Activated naive CD8-positive, alpha-beta T cell treated with anti-CD3 and anti-CD28 coated beads, Interleukin-2, amount 10 ng/mL, durations not matched to agents 7 days and 5 days (primary cell): ENCODE measurements at places on chromosomes 2 and 18. TPM values are rescaled to one million over a fixed set of nuclear protein-coding genes. Genes with fewer than 3 reads are reported as not detected.

DNA sequence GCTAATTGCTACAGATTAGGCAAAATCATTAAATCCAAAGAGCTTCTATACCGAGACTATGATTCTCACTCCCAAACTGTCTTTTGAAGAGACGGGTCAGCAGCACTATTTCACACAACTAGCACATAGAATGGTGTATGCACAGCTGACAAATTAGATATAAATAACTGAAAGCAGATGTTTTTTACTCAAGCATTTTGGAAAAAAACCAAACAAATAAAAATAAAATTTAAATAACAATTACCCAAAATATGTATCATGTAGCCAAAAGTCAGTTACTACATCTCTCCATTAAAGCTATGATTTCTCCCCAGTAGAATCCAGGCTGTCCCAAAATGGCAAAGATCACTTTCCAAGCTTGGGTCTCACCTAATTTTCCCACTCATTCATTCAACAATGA is 107.9 kb downstream of the TMEM163 start:
- DNase-seq, result no peak
- no peaks in the 10 kb centered on the region for H3K4me1 ChIP-seq
- no peak overlapping the region for H3K4me3 ChIP-seq
- H3K27me3 ChIP-seq, result no peaks in the 10 kb centered on the region
- no peaks in the 10 kb centered on the region for H3K36me3 ChIP-seq

DNA sequence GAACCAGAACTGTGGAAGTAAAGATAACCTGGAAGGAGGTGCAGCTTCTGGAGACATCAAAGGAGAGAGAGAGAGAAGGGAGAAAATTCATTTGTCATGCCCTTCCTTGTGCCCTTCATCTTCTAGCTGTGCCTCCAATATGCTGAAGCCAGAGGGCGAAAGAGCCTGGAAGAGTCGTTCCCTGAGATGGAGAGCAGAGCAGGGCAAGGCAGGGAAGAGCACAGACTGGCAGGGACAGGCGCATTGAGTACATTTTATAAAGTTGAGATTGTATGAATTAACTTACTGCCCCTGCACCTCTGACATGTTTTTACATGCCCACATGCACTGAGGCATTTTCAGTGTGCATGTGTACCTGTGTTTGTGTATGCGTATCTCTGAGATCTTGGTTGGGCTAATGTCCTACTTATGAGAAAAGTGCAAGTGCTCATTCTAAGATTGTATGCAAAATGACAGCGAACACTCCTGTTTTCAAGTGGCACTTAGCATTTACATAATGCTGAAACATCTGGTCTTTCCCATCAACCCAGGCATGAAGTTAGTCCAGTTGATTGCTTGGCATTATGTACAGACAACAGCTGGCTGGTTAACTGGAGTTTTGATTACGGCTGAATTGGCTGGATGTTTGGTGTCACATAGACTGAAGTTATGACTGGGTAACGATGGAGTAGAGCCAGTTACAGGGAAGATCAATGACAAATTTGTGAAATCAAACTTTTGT is 23.7 kb upstream of the MMADHC start:
- no peak for DNase-seq
- no peaks in the 10 kb centered on the region for H3K4me1 ChIP-seq
- H3K27ac ChIP-seq, result no peak overlapping the region
- no peak overlapping the region for H3K4me3 ChIP-seq

- H3K27me3 ChIP-seq, result no peaks in the 10 kb centered on the region
- H3K4me3 ChIP-seq, result no peak overlapping the region
- no peaks in the 10 kb centered on the region for H3K4me1 ChIP-seq
- H3K27ac ChIP-seq, result no peak overlapping the region
- H3K36me3 ChIP-seq, result no peaks in the 10 kb centered on the region
Measured at GRCh38 chr2:123816203-123816602, 208.9 kb upstream of the CNTNAP5 start.

DNA sequence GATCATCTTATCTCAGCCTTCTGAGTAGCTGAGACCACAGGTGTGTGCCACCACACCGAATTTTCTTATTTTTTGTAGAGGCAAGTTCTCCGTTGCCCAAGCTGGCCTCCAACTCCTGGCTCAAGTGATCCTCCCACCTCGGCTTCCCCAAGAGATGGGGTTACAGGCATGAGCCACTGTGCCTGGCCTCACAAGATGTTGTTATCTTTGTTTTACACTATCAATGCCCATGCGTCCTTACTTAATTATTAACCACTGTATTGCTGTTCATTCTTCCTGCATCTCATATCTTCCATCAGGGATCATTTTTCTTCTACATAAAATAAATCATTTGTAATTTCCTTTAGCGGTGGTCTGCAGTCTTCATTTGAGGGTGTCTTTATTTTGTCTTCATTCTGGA is 181.9 kb downstream of the TGIF1 start:
- DNase-seq, result no peak
- no peaks in the 10 kb centered on the region for H3K27me3 ChIP-seq
- peaks cover 1% of the 10 kb centered on the region for H3K4me1 ChIP-seq
- H3K27ac ChIP-seq, result no peak overlapping the region
- H3K36me3 ChIP-seq, result no peaks in the 10 kb centered on the region

DNA sequence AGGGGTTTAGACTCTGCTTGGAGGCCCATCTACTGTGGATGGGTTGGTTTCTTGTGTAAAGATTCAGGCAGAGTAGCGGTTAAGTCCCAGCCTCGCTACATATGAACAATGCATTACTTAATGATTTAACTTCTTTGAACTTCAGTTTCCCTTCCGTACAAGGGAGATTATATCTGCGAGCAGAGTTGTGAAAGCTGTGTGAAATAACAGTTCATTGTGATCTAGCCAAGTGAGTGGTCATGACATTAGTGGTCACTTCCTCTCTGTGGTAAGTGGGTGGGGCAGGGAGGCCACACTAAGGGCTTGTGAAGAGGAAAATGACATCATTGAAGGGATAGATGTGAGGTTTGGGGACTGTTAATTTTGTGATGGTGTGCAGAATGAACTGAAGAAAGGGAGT is 14.1 kb upstream of the MEX3C start:
- peaks cover 4% of the 10 kb centered on the region for H3K36me3 ChIP-seq
- H3K4me1 ChIP-seq, result peaks cover 19% of the 10 kb centered on the region
- H3K4me3 ChIP-seq, result peak overlapping the region; percentile 46
- H3K27me3 ChIP-seq, result peaks cover 5% of the 10 kb centered on the region
- H3K27ac ChIP-seq, result peak overlapping the region; percentile 83

GRCh38 chr2:47360283-47360682 is 42.7 kb upstream of the MSH2 start:
- DNase-seq, result no peak
- no peaks in the 10 kb centered on the region for H3K36me3 ChIP-seq
- H3K27me3 ChIP-seq, result peaks cover 4% of the 10 kb centered on the region

- no peak for DNase-seq
- H3K4me1 ChIP-seq, result peaks cover 44% of the 10 kb centered on the region
- no peak overlapping the region for H3K4me3 ChIP-seq
- H3K36me3 ChIP-seq, result no peaks in the 10 kb centered on the region
- peak overlapping the region; percentile 68 for H3K27ac ChIP-seq
Measured at GRCh38 chr2:113216891-113217454, 43.2 kb downstream of the PSD4 start.

DNA sequence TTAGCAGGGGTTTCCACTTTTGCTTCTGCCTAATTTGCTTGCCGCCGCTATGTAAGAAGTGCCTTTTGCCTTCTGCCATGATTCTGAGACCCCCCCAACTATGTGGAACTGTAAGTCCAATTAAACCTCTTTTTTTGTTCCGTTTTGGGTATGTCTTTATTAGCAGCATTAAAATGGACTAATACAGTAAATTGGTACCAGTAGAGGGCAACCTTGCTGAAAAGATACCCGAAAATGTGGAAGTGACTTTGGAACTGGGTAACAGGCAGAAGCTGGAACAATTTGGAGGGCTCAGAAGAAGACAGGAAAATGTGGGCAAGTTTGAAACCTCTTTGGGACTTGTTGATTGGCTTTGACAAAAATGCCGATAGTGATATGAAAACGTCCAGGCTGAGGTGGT is 216.1 kb upstream of the FSIP2 start:
- DNase-seq, result no peak
- no peaks in the 10 kb centered on the region for H3K4me1 ChIP-seq
- H3K27me3 ChIP-seq, result no peaks in the 10 kb centered on the region
- no peak overlapping the region for H3K27ac ChIP-seq

Gene VAMP5
- total RNA-seq, result 66.7 TPM

Gene ASXL2
- 58.5 TPM for total RNA-seq

Gene MEP1B
- not detected for total RNA-seq

Gene BOK
- total RNA-seq, result not detected

- H3K27ac ChIP-seq, result no peak overlapping the region
- DNase-seq, result no peak
- peaks cover 4% of the 10 kb centered on the region for H3K4me1 ChIP-seq
- H3K27me3 ChIP-seq, result peaks cover 17% of the 10 kb centered on the region
- no peak overlapping the region for H3K4me3 ChIP-seq
Measured at GRCh38 chr2:12051831-12052230, 305.4 kb downstream of the LPIN1 start.
